CD4-positive, alpha-beta T cell treated with Interleukin-4 for 1 hour (primary cell): ENCODE measurements at places on chromosomes 3 and 15.

GRCh38 chr3:184786280-184786941 is 25.6 kb upstream of the VPS8 start:
- peak; percentile 10 for DNase-seq

GRCh38 chr3:145776782-145777408 is 384.1 kb downstream of the PLOD2 start:
- no peak for DNase-seq

- no peak for DNase-seq
Observed at GRCh38 chr15:87557881-87558280, 698.7 kb downstream of the NTRK3 start.

DNA sequence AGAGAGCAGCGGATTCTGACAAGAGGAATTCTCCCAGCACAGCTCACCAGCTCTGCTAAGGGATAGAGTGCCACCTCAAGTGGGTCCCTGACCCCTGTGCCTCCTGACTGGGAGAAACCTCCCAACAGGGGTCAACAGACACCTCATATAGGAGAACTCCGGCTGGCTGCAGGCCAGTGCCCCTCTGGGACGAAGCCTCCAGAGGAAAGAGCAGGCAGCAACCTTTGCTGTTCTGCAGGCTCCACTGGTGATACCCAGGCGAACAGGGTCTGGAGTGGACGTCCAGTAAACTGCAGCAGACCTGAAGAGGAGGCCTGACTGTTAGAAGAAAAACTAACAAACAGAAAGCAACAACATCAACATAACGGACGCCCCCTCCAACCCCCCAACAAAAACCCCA is 31.3 kb upstream of the FGF12 start:
- no peak for DNase-seq

DNA sequence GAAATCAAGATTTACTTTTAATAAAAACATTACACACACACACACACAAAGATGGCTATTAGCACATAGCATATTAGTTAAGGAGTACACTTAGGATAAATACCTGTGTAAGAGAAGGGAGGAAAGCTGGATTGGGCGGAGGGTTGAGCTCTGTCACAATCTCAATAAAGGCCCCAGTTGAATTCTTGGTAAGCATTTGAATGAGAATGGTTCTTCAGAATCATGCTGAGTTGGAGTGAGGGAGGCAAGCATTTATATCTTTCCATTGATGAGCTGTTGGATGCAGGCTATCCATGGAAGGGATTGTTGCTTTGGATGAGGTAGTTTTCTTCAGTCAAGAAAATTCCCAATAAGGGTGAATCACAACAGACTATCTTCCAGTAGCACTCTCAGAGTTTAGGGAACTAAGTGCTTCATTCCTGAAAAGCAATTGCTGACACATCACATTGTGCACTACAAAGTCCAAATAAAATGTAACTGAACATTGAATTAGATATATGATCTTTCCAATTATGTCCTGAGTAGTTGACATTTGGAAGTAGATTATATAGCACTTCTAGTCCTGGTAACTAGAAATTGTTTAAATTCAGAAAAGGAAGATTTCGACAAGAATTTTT is 95.7 kb downstream of the SUCNR1 start:
- no peak for DNase-seq

DNA sequence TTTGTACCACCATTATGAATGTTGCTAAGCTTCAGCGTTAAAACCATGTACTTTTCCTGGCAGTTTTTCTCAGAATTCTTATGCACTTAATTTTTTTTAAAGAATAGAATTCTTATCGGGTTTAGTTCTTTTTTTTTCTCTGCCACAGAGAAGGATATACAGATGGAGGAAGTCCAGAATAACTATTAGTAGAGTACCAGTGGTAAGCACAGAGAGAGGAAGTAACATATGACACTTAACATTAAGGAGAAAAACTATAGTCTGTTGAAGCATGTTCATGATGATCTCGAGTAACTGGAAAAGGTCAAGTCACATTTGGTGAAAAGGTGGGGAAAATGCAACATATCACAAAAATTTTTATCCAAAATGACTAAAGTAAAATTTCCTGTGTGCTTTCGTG is 68.9 kb downstream of the RNF13 start:
- DNase-seq: no peak

DNA sequence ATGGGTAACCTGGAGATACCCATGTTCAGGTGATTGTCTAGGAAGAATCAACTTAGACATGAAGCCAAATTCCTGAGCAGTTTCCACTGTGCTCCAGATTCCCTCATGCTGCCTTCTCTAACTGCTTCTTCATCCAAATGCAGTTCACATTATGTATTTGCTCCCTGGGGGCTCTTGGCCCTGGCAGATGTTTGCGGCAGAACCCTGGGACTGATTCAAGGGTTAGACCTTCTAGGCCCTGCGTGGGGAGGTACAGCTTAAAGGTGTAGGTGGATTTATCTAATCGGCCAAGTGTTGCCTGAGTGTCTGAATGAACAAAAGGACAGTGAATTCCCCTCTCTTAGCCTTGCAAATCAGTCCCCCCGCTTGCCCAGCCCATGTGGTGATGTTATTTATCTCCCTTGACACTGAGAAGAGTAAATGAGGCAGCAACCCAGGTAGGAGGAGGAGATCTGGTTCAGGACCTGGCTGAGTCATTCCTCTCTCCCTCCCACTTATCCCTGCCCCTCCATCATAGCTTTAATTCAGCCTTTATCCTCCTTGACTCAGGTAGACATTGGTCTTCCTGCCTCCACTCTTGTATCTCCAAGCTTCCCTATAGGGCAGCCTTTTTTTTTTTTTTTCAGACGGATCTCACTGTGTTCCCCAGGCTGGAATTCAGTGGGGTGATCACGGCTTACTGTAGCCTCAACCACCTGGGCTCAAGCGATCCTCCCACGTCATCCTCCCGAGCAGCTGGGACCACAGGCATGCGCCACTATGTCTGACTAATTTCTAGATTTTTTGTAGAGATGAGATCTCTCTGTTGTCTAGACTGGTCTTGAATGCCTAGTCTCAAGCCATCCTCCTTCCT is 54.8 kb downstream of the MAGEF1 start:
- no peak for DNase-seq

- no peak for DNase-seq
Observed at GRCh38 chr3:33848624-33849347, 50.4 kb downstream of the PDCD6IP start.

DNA sequence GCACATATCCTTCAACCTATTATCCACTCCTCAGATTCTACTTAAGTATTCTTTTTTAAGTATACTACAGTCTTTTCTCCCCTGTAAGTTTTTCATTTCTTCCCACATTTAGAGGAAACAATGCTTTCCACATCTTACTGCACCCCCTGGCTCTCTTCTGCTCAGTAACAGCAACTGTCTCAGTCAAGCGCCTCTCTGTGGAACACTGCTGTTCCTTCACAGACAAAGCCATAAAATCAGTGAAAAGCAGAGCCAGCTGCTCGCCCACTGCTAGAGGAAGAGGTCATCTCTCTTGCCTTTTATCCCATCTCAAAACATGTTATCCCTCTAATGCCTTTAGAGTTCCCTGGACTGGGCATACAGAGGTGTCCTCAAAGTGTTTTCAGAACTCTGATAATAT is 24.8 kb downstream of the SERP1 start:
- DNase-seq: no peak

DNA sequence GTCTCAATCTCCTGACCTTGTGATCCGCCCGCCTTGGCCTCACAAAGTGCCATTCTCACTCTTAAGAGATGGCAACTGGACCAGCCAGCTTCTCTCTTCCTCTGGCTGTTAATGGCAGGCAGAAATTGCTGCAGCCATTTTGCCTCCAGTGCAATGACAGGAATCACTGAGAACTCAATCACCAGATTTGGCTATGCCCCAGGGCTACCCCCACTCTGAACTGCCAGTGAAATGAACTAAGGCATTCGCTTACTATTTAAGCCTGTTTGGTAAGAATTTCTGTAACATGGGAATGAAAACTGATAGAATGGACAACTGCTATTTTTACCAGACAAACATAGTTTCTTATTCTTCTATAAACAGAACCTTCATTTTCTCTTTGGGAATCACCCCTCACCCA is 24.5 kb downstream of the FOXP1 start:
- DNase-seq: no peak

GRCh38 chr15:26623071-26623470 is 149.8 kb downstream of the GABRB3 start:
- DNase-seq: no peak

- no peak for DNase-seq
Observed at GRCh38 chr15:68691705-68692104, 112.9 kb downstream of the CORO2B start.

- no peak for DNase-seq
Observed at GRCh38 chr3:61813636-61814035, 252.3 kb downstream of the PTPRG start.

- no peak for DNase-seq
Observed at GRCh38 chr15:39300451-39301153, 280.3 kb upstream of the THBS1 start.

DNA sequence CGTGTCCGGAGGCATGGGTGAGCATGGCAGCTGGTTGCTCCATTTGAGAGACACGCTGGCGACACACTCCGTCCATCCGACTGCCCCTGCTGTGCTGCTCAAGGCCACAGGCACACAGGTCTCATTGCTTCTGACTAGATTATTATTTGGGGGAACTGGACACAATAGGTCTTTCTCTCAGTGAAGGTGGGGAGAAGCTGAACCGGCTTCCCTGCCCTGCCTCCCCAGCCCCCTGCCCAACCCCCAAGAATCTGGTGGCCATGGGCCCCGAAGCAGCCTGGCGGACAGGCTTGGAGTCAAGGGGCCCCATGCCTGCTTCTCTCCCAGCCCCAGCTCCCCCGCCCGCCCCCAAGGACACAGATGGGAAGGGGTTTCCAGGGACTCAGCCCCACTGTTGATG is 49.5 kb downstream of the PGPEP1L start:
- DNase-seq: no peak

DNA sequence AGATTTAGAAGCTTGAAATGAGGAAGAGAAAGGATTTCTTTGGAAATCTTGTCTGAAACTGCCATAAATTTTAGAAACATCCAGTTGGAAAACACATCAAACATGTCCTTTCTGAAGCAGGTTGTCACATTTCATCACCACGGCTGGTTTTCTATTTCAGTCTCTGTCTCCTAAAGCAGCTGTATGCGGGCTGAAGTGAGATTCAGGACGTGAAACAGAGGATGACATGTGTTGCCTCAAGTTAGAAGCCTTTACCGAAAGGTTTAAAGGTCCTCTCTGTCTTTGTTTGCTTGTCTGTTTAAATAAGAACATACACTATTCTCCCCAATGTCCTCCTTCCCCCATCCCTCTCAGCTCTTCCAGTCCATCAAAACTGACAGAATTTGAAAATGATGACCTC is 141.9 kb downstream of the SQOR start:
- no peak for DNase-seq

GRCh38 chr3:175593331-175593730 is 734.2 kb downstream of the NAALADL2 start:
- DNase-seq: no peak

DNA sequence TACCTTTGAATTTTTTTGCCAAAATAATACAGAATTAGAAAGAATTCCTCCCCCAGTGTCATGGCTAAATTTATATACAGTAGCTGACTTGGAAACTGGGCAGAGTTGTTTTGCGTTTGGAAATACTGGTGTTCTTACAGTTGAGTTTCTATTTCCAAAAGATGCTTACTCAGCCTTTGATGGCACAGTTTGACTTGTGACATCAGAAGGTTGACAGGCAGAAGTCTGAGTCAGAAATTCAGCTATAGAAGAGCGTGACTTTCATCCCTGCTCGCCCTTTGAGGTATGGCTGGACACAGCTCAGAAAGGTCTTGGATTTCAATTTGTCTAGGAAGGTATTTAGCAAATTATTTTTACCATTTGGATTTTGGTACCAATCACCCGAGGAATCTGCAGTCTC is 175.8 kb downstream of the VGLL4 start:
- DNase-seq: no peak

GRCh38 chr3:89179355-89180001 is 72.1 kb downstream of the EPHA3 start:
- DNase-seq: no peak

- no peak for DNase-seq
Observed at GRCh38 chr3:79672075-79672474, 95.7 kb downstream of the ROBO1 start.

DNA sequence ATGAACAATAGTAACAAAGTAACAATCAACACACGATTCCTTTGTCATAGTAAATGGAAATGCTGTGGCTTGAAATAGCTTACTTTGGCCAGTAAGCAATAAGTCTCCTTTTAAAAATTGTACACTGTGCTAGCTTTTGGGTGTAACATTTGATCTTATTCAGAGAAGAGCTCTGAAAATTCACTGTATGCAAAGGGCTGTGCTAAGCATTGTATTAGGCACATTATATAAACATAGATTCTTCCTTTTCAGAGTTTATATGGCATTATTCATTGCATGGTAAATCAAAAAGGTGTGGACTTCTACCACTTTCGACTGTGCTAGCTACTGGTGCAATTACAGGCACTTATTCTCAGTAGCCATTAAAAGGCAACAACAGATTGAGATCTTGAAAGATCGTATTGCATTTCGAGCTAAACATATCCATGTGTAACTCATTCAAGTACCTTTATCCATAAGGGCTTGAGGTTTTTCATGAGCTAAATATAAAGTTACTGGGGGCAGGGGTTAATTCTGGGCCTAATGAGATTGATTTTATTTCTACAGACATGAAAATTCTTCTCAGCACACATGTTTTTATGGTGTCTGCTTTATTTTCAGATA is 246.8 kb downstream of the NR1D2 start:
- DNase-seq: no peak

DNA sequence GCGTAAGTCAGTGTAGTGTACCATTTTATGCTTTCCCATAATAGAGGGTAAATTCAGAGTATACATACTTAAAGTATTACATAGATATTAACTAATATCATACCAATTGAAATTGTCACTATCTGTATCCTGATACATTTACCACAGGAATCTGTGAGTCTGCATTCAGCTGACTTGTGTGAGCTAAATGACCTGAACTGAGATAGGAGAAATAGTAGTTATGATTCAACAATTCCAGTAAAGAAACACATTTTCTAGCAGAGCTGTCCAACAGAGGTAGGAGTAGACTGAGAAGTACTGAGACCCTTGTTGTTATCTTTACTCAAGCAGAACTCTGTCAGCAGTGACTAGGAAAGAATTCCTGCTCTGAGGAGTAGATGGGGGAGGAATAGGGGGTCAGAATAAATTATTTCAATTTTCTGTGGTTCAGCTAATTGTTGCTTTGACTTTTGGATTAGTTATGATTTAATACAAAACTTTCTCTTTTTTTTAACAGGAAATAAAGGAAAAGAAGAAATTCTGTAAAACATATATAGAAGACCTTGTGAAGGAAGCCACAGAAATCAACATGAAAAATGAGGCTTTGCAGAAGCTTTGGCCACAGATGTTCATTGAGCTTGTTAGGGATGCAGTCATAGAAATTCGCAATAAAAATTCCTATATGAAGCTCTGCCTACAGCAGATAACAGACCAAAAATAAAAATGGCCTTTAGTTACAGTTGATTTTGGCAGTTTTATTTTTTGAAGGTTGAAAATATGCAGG is 66.2 kb upstream of the THSD4 start:
- no peak for DNase-seq

GRCh38 chr3:38297947-38298711 is 16.0 kb downstream of the SLC22A14 start:
- DNase-seq: peak; percentile 11

GRCh38 chr15:70086636-70087035 is 11.1 kb downstream of the TLE3 start:
- DNase-seq: no peak

- no peak for DNase-seq
Observed at GRCh38 chr3:171190668-171191067, 164.1 kb upstream of the SLC2A2 start.

- DNase-seq: no peak
Observed at GRCh38 chr3:14077310-14077709, 47.4 kb downstream of the CHCHD4 start.

- peak; percentile 75 for DNase-seq
Observed at GRCh38 chr3:53890726-53891475, 758 bp downstream of the SELENOK start.
